ENCODE measurements at places on chromosomes 13 and 19.
A peak's percentile ranks its signal among the peaks of the same experiment; 100 is the strongest.

DNA sequence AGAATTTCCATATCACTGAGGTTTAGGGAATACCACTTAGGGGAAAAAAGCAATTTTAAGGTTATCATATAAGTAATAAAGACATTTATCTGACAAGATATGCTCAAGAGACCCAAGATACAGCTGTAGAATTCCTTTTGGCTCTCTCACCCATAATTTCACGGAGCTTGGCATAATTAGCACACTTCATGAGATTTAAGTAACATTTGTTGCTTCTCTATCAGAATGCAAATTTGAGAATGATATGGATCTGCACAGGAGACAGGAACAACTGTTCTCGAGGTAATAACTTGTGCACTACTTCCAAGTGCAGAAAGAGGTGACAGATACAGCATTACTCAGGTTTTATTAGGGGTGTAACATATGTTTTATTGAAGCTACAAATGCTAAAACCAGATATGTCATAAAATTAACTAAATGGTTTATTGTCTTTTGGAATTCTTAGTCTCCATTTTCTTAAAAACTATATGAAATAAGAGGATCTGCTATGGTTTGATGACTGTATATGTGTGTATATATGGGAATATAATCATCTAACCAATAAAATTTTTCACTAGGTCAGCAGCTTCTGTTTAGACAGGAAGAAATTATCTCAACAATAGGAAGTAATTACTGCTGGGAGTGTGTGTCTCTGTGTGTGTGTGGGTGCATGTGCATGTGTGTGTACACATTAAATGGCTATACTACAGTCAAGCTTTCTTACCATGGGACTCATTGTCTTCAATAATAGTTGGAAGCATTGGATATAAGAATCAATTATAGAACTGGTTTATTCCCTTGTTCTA lies 401.3 kb downstream of the PCDH17 start:
- no peak for DNase-seq
- no peak overlapping the region for H3K4me3 ChIP-seq
- H3K36me3 ChIP-seq, result no peaks in the 10 kb centered on the region
- H3K27ac ChIP-seq, result no peak overlapping the region
- no peaks in the 10 kb centered on the region for H3K27me3 ChIP-seq

DNA sequence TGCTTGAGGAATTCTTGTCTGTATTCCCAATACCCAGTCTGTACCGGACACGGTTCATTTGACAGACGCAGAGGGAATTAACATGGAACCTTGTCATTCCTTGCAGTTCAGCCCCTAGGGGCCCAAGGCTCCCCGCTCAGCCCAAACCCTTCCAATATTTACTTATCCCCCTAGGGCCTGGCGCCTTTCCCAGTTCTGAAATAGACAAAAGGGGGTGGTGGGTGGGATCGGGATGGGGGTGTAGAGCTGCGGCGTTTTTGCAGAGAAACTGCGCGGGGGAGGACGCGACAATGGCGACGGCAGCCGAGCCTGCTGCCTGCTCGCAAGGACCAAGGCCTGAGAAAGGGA lies 583 bp downstream of the AKAP8L start:
- H3K27ac ChIP-seq, result peak overlapping the region; percentile 85
- peaks cover 15% of the 10 kb centered on the region for H3K4me1 ChIP-seq
- DNase-seq, result no peak
- H3K27me3 ChIP-seq, result no peaks in the 10 kb centered on the region
- peaks cover 17% of the 10 kb centered on the region for H3K36me3 ChIP-seq

DNA sequence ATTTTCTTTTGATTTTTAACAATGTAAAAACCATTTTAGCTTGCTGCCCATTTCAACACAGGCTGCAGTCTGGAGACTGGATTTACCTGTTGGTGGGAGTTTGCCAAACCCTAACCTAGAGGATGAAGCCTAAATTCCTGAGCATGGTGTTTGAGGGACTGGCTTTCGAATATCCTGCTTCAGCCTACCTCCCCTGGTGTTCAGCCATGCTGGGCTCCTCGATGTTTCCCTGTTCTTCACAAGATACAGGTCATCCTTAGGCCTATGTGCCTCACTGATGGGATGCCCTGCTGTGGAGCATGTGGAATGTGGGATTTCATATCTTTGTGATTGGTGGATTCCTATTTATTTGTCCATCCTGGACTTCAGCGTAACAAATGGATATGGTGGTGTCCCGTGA lies 20.4 kb upstream of the ERCC5 start:
- H3K4me1 ChIP-seq, result peaks cover 5% of the 10 kb centered on the region
- peak overlapping the region; percentile 75 for H3K27ac ChIP-seq
- H3K4me3 ChIP-seq, result peak overlapping the region; percentile 3
- peaks cover 17% of the 10 kb centered on the region for H3K36me3 ChIP-seq

GRCh38 chr19:4472174-4472974 lies at the start of gene HDGFL2:
Gene HDGFL2 (plus strand): TSS chr19:4472297. CDS start chr19:4472351, 54 bp downstream.
- H3K4me1 ChIP-seq, result peaks cover 4% of the 10 kb centered on the region
- H3K27ac ChIP-seq, result peak within 1 kb of the TSS; percentile 76
- peaks cover 15% of the 10 kb centered on the region for H3K36me3 ChIP-seq
- no peaks in the 10 kb centered on the region for H3K27me3 ChIP-seq

GRCh38 chr19:6088602-6089049 lies 21.7 kb downstream of the RFX2 start:
- H3K4me3 ChIP-seq, result no peak overlapping the region
- H3K27ac ChIP-seq, result no peak overlapping the region
- no peaks in the 10 kb centered on the region for H3K27me3 ChIP-seq
- DNase-seq, result peak; percentile 49
- no peaks in the 10 kb centered on the region for H3K36me3 ChIP-seq

- no peak overlapping the region for H3K4me3 ChIP-seq
- DNase-seq, result peak; percentile 73
- H3K4me1 ChIP-seq, result peaks cover 2% of the 10 kb centered on the region
- peaks cover 33% of the 10 kb centered on the region for H3K27me3 ChIP-seq
- H3K27ac ChIP-seq, result no peak overlapping the region
These were observed 66.0 kb downstream of the TEX26 start for GRCh38 chr13:30998136-30999088.

- H3K4me3 ChIP-seq, result no peak overlapping the region
- peaks cover 16% of the 10 kb centered on the region for H3K36me3 ChIP-seq
- H3K27me3 ChIP-seq, result no peaks in the 10 kb centered on the region
- peak; percentile 54 for DNase-seq
- H3K4me1 ChIP-seq, result peaks cover 38% of the 10 kb centered on the region
- H3K27ac ChIP-seq, result no peak overlapping the region
These were observed 4.1 kb downstream of the DAZAP1 start for GRCh38 chr19:1411255-1412191.

DNA sequence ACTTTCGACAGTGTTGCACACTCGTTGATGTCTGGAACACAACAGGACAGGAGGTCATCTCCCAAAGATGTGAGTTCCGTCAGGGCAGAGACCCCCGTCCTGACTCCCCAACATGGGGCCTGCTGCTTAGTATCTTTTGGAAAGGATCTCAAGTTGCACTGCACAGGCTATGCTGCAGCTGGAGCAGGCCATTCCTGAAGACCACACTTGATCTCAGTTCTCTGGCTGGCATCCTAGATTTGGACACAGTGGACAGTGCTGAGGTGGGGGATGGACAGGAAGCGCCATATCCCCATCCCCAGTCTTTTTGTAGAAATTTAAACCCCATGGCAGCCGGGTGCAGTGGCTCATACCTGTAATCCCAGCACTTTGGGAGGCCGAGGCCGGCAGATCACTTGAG lies 5.9 kb downstream of the ADGRE2 start:
- DNase-seq, result no peak
- H3K4me3 ChIP-seq, result no peak overlapping the region
- H3K36me3 ChIP-seq, result no peaks in the 10 kb centered on the region
- no peak overlapping the region for H3K27ac ChIP-seq
- H3K27me3 ChIP-seq, result no peaks in the 10 kb centered on the region
- no peaks in the 10 kb centered on the region for H3K4me1 ChIP-seq

DNA sequence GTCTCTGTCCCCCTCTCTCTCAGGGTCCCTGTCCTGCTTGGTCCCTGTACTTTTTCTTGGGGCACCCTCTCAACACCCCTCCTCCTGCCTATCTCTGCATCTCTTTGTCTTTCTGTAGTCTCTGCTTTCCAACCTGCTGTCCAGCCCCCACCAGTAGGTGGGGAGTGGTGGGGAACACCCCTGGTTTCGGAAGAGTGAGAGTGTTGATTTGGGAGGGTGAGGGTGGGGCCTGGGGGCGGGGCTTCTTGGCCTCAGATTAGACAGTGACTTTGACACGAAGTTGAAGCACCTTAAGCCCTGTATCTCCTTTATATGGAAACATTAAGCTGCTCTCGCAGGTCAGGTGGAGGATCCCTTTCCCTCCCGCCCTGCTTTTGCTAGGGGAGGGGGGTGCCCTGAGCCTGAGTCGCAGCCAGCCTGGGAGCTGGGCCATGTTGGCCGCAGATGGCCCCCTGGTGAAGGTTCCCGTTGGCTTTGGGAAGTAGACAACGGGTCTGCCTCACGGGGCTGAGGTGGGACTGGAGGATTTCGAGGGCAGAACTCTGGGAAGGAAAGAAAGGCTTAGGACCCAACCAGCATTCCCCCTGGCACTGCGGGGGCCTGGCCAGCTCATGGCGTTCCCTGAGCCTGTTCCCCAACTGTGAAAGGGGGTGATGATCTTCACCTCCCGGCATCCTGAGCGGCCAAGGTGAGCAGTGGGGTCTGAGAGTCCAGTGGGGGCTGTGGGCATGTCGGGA lies at the start of gene KCNJ14:
KCNJ14 (plus strand) TSS at position 404 of the 737 bp plus-strand sequence. CDS start 6,151 bp downstream, outside the sequence.
- H3K27me3 ChIP-seq, result no peaks in the 10 kb centered on the region
- no peak within 1 kb of the TSS for H3K4me3 ChIP-seq
- DNase-seq, result no peak
- peaks cover 51% of the 10 kb centered on the region for H3K36me3 ChIP-seq
- no peaks in the 10 kb centered on the region for H3K4me1 ChIP-seq
- no peak within 1 kb of the TSS for H3K27ac ChIP-seq

DNA sequence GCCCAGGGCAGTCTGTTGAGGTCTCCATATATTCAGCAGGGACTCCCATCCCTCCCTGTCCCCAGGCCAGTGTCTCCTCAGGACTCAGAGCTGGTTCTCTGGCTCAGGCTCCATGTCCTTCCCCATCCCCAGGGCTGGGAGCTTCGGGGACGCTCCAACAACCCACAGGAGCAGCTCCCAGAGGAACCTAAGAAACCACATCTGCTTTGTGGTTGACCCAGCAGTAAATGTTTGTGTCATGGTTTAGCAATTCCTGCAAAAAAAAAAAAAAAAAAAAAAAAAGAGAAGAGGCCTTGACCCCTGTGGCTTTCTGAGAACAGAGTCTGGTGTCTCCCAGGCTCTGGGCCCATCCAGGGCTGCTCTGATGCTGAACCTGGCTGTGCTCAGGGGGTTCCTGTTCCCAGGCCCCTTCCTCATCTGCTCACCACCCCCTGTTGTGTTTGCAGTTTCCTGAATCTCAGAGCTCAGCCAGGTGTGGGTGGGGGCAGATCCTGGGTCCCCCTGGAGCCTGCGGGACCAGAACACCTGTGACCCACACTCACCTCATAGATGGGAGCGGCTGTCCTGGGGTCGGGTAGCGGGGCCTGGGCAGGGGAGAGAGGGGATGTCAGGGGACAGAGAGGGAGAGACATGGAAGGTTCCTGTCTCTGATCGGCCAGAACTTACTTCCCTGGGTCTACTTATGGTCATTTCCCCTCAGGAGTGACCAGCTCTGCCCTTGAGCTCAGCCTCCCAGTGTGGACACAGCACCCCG lies 25.2 kb upstream of the CEACAM1 start:
- no peak overlapping the region for H3K27ac ChIP-seq
- no peak overlapping the region for H3K4me3 ChIP-seq
- no peaks in the 10 kb centered on the region for H3K36me3 ChIP-seq
- H3K4me1 ChIP-seq, result no peaks in the 10 kb centered on the region

DNA sequence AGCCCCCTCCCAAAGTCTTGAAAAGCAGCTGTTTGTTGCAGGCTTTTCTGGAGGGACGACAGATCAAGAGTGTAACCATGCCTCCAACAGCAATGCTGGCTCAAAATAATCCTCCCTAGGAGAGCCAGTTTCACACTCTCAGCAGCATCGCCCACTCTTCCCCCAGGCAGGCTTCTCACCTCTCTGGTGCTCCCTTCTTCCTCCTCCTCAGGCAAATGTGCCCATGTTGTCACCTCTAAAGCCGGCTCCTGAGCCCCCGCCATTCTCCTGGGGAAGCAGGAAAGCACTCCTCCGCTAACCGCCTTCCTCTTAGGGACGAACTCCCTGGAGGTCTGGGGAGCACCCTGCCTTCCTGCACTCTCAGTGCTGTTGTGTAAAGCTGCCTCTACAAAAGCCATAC lies 98.9 kb upstream of the SGCG start:
- no peaks in the 10 kb centered on the region for H3K36me3 ChIP-seq
- DNase-seq, result no peak
- no peaks in the 10 kb centered on the region for H3K27me3 ChIP-seq
- H3K4me3 ChIP-seq, result no peak overlapping the region
- peaks cover 7% of the 10 kb centered on the region for H3K4me1 ChIP-seq

GRCh38 chr13:70585109-70585508 lies 476.9 kb upstream of the KLHL1 start:
- no peaks in the 10 kb centered on the region for H3K36me3 ChIP-seq
- H3K27me3 ChIP-seq, result no peaks in the 10 kb centered on the region
- DNase-seq, result no peak

DNA sequence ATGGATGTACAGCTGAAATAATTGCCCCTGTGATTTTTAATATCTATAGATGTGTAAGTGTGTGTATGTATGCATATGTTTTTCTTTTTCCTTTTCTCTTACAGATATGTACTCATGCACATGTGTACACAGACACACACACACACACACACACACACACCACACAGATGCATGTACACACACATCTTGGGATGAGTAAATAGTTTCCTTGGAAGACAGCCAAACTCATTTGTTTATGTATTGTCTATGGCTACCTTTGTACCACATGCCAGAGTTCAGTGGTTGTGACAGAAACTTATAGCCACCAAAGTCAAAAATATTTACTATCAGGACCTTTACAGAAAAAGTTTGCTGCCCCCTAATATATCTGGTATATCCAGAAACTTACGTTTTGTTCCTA lies 192.6 kb downstream of the MAB21L1 start:
- no peak overlapping the region for H3K4me3 ChIP-seq
- DNase-seq, result no peak
- H3K27me3 ChIP-seq, result no peaks in the 10 kb centered on the region
- H3K36me3 ChIP-seq, result no peaks in the 10 kb centered on the region
- H3K27ac ChIP-seq, result no peak overlapping the region

DNA sequence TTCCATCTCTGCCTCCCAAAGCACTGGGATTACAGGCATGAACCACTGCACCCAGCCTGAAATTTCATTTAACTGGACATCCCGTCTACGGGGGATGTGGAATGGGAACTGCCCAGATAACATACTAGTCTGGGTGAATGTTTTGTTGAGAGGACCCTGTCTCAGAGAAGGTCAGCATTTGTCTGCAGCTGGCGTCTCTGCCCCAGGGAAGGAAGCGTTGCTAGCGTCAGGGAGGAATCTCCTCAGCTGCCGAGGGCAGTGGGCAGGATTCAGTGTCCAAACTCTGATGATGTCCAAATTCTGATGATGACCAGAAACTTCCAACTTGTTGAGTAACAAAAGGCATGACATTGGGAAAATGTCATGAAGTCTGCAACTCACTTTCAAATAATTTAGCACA lies 3.1 kb downstream of the NXNL1 start:
- no peaks in the 10 kb centered on the region for H3K36me3 ChIP-seq
- no peaks in the 10 kb centered on the region for H3K4me1 ChIP-seq
- H3K27ac ChIP-seq, result no peak overlapping the region
- no peak for DNase-seq
- peaks cover 35% of the 10 kb centered on the region for H3K27me3 ChIP-seq

- H3K36me3 ChIP-seq, result no peaks in the 10 kb centered on the region
- H3K4me3 ChIP-seq, result no peak overlapping the region
- no peak overlapping the region for H3K27ac ChIP-seq
- H3K4me1 ChIP-seq, result no peaks in the 10 kb centered on the region
These were observed 168.3 kb downstream of the PCDH20 start for GRCh38 chr13:61247149-61247936.
